Motor neuron (in vitro differentiated cells): ENCODE measurements at places on chromosomes 3 and 15. TPM values are rescaled to one million over a fixed set of nuclear protein-coding genes. Genes with fewer than 3 reads are reported as not detected.

MORC1 gene
- 0.05 TPM in 1 of 2 replicates, not detected in the other for total RNA-seq

- ATAC-seq = no peak
Observed at GRCh38 chr3:188890572-188891270, 281.1 kb upstream of the TPRG1 start.

GRCh38 chr15:25618161-25618560, 179.3 kb upstream of the UBE3A start:
- ATAC-seq = no peak

DNA sequence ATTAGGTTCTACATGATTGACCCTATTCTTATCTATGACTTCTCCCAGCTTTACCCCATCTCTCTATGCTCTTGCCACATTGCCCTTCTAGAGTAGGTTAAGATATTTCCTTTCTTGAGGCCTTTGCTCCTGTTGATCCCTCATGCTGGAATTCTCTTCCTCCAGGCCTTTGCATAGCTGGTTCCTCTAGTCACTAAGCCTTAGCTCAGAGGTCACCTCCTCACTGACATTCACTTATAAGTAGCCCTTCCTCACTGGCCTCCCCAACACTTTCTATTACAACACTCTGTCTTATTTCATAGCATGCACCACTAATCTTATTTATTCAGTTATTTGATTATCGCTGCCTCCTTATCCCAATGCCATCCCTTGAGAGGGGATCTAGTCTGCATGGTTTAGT, 228.4 kb upstream of the COL8A1 start:
- ATAC-seq = no peak

FHIT gene
- total RNA-seq = 4.0 and 5.6 TPM in 2 replicates

SH2D7 gene
- total RNA-seq = not detected in 2 replicates

DNA sequence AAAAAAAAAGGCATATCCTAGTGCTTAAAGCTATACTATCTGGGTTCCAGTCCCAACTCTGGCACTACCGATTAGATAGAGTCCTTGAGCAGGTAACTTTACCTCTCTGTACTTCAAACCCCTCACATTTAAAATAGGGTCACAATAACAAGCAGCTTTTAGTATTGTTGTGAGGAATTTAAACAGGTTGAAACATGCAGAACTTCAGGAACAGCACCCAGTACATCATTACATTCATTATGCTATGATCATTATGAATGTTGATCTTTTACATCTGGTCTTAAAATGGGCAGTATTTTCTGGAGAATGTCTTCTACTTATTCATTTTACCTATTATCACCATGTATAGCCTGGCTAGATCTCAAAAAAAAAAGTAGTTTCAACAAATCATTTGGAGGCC, 176.1 kb upstream of the CCDC54 start:
- no peak for ATAC-seq

- no peak for ATAC-seq
Observed at GRCh38 chr3:155313300-155313699, 19.8 kb upstream of the STRIT1 start.

GRAMD1C gene
- 1.9 and 9.0 TPM in 2 replicates for total RNA-seq

ZPLD1 gene
- 0.08 and 0.32 TPM in 2 replicates for total RNA-seq

DNA sequence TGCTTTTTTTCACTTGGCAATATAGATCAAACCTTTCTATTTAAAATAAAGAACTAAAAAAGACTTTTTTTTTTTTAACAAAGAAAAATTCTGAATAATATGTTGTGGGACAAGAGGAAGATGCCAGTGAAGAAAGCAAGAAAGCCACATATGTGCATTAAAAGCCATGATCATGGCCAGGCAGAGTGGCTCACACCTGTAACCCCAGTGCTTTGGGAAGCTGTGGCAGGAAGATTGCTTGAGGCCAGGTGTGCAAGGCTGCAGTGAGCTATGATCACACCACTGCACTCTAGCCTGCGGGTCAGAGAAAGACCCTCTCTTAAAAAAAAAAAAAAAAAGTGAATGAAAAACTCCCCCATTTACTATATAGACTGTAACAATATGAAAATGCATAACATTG, 23.9 kb downstream of the C2CD4B start:
- no peak for ATAC-seq

DNA sequence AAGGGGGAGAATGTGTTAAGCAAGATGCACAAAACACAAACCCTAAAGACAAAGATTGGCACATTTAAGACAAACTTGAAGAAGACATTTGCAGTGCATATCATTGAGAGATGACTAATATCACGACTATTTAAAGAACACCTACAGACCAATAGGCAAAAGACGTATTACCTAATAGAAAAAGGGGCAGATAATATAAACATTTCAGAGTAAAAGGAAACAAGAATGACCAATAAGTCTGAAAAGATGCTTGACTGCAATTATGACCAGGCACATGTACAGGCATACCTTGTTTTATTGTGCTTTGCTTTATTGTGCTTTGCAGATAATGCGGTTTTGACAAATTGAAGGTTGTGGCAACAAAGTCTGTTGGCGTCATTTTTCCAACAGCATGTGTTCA, 4.9 kb downstream of the HACD3 start:
- no peak for ATAC-seq

DNA sequence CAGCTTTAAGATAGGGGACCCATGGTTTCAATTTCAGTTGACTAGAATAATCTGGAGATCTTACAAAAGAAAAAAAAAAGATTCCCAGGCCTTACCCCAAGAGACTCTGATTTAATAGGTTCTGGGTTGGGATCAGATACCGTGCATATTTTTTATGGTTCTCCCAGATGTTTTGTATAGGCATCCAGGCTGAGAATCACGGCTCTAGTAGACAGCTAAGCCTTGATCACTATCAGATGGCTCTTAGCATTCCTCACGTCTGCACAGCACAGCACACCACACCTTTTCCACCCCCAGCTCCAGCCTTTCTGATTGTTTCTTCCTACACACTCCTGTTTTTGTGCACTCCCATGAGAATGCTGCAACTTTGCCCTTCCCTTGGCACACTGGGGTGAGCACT, 40.8 kb downstream of the TMEM45A start:
- ATAC-seq = no peak

DNA sequence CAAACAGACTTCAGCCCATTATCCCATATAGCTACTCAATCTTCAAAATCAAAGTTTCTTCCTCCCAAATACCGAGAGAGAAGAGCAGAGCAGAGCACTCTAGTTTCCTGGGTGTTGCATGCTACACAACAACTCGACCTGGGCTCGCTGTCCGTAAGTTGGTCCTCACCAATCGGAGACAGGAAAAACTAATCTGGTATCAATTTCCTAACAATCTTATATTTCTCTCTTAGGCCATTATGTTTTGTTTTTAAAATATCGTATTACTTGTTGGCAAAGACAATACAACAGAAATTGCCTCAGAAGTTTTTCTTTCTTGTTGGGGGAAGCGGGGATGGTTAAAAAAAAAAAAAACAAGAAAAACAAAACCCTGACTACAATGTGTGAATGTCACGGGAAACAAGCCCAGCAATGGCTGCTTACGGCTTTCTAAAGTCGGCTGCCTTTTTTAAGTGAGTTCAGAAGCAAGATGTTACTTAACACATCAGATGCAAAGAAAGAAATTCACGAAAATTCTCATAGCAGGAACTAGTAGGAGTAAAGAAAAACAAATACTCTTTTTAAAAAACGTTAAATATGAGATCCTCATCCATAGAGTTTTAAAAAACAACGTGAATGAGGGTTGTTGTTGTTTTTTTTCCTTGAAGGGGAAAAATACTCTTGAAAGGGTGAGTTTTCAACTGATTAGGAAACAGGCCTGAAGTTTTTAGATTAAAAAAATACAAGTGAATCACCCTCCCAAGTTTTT, 1.9 kb downstream of the VGLL4 start:
- ATAC-seq = no peak

DNA sequence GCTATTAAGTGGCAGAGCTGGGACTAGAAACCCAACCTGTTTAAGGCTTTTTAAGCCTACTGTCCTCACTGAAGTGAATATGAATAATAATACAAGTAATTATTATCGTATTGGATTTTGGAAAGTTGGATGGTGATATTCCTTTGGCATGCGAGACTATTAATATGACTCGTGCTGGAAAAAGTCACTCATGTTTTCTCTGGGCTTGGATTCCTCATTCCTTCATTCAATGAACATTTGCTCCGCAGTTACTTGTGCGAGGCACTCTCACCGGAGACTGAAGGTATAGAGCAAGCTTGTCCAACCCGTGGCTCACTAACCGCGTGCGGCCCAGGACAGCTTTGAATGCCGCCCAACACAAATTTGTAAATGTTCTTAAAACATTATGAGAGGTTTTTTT, 694 bp downstream of the PLAAT1 start:
- no peak for ATAC-seq

DNA sequence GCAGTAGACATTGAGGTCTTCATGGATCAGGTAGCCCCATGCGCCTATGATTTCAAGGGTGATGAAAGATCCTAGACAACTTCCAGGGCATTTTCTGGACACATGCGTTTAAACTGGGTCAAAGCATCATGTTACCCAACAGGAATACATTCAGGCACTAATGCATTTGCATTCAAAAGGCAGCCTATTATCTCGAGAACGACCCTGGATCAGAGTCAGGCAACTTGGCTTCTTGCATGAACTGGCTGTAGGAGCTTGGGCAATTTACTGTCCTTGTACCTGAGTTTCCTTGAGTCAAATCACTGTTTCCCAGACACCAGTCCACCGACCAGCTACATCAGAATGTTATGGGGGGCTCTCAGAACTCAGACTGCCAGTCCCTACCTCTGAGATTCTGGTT, 51.5 kb upstream of the CHST2 start:
- ATAC-seq = no peak

SPTSSB gene
- total RNA-seq = 11.4 and 13.3 TPM in 2 replicates

CHL1 gene
- total RNA-seq = 64.9 and 80.2 TPM in 2 replicates

GTPBP8 gene
- total RNA-seq = 16.8 and 19.0 TPM in 2 replicates

PP2D1 gene
- total RNA-seq = 0.63 and 1.8 TPM in 2 replicates

- peak; percentile 32 for ATAC-seq
Observed at GRCh38 chr3:158727206-158728060, 4.8 kb downstream of the RARRES1 start.

- ATAC-seq = no peak
Observed at GRCh38 chr3:18946524-18946923, 201.8 kb upstream of the KCNH8 start.

CCR8 gene
- total RNA-seq = not detected in 2 replicates

DNA sequence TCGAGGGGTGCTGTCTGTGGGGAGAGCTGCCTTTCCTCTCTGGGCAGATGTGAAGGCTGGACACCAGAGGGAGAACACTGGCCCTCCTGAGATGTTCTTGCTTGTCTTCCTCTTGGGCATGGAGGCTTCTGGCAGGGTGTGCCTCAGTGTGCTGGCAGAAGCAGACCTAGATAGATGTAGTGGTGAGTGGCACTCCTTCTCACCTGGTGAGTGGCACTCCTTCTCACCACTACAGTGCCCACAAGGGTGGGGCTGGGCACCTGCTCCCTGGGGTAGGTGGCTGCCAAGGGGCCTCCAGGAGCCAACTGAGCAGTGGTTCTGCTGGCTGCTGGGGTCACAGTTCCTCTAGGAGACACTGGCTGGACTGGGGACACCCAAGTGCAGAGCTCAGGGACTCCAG, 18.7 kb downstream of the ACVR2B start:
- no peak for ATAC-seq

- no peak for ATAC-seq
Observed at GRCh38 chr3:172511783-172512762, 11.2 kb downstream of the TNFSF10 start.

GLDN gene
- total RNA-seq = 4.0 and 4.9 TPM in 2 replicates

CPNE4 gene
- total RNA-seq = 3.9 and 5.7 TPM in 2 replicates

GRCh38 chr3:21446945-21447475, 304.0 kb downstream of the ZNF385D start:
- ATAC-seq = no peak

- ATAC-seq = no peak
Observed at GRCh38 chr15:28904003-28904402, 18.2 kb downstream of the APBA2 start.

DNA sequence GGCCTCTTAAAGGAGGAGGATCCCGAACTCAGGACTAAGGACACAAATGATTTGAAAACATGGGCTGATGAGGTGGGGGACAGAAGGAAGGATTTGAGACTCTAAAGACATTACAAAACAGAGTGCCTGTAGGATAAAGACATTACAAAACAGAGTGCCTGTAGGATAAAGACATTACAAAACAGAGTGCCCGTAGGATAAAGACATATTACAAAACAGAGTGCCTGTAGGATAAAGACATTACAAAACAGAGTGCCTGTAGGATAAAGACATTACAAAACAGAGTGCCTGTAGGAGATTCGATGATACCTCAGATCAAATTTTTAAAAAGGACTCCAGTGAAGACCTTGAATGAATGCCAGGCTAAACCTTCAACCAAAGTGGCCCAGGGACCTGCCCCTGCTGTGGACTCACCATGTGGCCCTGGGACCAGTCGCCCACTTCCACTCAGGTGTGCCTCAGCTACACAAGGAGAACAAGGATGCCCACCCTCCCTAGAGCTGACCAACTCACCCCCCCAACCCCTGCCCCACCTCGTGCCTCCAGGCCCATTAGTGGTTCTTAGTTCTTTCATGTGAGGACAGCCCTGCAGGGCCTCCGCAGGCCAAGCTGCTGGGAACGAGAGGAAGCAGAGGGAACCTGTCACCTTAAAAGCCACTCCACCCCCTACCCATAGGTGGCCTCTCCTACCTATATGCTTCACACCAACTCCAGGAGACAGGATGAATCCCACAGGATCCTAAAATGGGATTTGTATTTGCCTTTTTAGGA, 59.8 kb downstream of the SH3BP5 start:
- ATAC-seq = no peak

AP3B2 gene
- 20.7 and 23.4 TPM in 2 replicates for total RNA-seq

GP5 gene
- total RNA-seq = 4.0 and 4.1 TPM in 2 replicates

RBP2 gene
- 1.3 and 3.3 TPM in 2 replicates for total RNA-seq

TUSC7 gene
- 0.40 and 0.93 TPM in 2 replicates for total RNA-seq

CFAP92 gene
- 0.72 and 2.0 TPM in 2 replicates for total RNA-seq

CERS3 gene
- 0.46 and 0.83 TPM in 2 replicates for total RNA-seq

SOX14 gene
- 1.1 TPM in 1 of 2 replicates, not detected in the other for total RNA-seq

AGTR1 gene
- total RNA-seq = 0.38 and 0.49 TPM in 2 replicates

DNA sequence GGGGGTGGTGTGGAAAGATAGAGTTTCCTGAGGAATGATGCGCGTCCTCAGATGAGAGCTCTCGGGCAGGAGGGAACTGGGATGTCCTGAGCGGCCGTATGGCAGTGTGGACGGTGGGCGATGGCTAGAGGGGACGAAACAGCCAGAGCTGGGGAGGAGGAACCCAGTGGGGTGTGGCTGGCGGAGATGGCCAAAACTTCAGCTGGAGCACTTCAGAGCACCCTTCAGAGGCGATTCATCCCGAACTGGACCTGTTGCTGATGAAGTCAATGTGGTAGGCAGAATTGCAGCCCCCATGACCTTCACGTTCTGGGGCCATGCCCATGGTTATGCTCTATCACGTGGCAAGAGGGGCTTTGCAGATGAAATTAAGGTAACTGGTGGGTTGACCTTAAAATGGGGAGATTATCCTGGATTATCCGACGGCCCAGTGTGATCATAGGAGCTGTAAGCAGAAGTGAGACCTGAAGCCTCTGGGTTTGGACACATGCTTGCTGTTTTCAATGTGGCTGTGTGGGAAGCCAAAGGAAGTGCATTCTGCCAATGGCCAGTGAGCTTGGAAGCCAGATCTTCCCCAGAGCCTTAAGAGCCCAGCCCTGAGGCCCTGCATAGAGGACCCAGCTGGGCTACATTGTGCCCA, 52.3 kb downstream of the ATP1B3 start:
- no peak for ATAC-seq
